Activated CD4-positive, alpha-beta T cell treated with anti-CD3 and anti-CD28 coated beads, Interleukin-2, amount 10 ng/mL, durations not matched to agents 24 days and 14 days (primary cell): ENCODE measurements at places on chromosomes 6 and 20.
A peak's percentile ranks its signal among the peaks of the same experiment; 100 is the strongest.

GRCh38 chr20:53162251-53162835, 190.2 kb downstream of the TSHZ2 start:
- peak overlapping the region; percentile 78 for H3K27ac ChIP-seq
- H3K4me1 ChIP-seq, result peaks cover 25% of the 10 kb centered on the region
- no peaks in the 10 kb centered on the region for H3K27me3 ChIP-seq
- DNase-seq, result no peak
- H3K4me3 ChIP-seq, result peak overlapping the region; percentile 37

DNA sequence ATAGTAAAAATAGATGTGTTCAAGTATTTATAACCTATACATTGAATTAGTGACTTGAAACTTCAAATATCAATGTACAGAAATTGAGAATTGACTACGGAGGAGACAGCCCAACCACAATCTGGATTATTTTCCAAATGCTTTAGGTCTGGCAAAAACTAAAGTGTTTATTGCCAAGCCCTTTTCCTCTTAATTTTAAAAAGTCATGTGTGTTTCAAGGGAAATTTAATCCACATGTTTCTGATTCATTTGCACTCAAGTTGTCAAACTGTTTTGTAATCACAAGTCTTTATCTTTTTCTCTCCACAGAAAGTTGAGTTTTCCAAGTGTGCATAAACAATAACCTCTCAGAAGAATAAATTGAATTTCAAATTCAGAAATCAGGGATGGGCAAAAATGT, 350.8 kb upstream of the RSPO3 start:
- H3K27me3 ChIP-seq, result no peaks in the 10 kb centered on the region
- no peaks in the 10 kb centered on the region for H3K4me1 ChIP-seq
- no peaks in the 10 kb centered on the region for H3K36me3 ChIP-seq
- DNase-seq, result no peak
- H3K27ac ChIP-seq, result no peak overlapping the region

DNA sequence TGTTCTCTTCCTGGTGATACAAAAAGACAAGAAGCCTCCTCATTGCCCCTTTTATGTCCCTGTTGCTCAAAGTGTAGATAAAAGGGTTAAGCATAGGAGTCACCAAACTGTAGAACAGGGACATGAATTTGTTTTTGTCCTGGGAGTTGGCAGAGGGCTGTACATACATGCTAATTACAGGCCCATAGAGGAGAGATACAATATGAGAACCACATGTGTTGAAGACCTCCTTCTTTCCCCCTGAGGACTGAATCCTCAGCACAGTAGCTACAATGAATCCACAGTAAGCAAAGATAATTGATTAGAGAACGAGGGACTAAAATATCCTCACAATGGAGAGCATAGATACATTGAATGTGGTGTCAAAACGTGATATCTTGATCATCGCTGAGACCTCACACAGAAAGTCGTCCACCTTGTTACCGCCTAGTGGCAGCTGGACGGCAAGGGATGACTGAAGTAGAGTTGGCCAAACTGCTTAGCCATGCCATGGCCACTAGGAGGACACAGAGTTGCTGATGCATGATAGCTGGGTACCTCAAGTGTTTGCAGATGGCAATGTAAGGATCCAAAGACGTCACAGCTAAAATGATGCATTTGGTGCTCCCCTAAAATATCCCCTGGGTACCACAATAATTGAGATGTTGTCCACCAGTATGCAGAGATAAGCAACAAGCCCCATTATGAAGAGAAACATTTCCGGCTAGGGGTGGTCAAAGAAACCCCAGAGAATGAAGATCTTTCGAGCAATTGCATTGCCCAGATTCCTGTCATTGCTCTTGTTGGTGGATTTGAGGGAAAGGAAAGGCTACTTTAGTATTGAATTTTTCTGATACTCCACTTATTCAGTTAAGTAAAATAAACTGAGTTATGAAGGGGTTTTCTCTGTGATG, 15.0 kb downstream of the OR2B3 start:
- no peaks in the 10 kb centered on the region for H3K36me3 ChIP-seq
- no peak for DNase-seq
- no peak overlapping the region for H3K4me3 ChIP-seq

DNA sequence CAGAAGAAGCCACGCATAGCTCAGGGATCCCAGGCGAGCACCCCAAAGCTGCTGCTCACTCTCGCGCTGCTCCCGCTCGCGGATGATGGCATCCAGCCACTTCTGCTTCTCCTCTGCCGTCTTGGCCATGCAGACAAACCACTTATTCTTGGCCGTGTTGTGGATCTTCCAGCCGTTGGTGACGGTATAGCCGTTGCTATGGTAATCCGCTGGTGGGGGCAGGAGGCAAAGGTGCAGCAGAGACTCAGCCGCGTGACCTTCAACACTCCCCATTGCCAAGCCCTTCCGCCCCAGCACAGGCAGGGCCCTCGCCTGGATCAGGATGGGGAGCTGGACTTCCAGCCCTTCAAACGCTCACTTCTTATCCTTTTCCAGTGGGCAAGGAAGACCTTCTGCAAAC, 136.9 kb downstream of the PREX1 start:
- H3K27ac ChIP-seq, result peak overlapping the region; percentile 26
- H3K4me1 ChIP-seq, result peaks cover 4% of the 10 kb centered on the region
- H3K36me3 ChIP-seq, result peaks cover 49% of the 10 kb centered on the region
- H3K27me3 ChIP-seq, result no peaks in the 10 kb centered on the region
- no peak for DNase-seq

DNA sequence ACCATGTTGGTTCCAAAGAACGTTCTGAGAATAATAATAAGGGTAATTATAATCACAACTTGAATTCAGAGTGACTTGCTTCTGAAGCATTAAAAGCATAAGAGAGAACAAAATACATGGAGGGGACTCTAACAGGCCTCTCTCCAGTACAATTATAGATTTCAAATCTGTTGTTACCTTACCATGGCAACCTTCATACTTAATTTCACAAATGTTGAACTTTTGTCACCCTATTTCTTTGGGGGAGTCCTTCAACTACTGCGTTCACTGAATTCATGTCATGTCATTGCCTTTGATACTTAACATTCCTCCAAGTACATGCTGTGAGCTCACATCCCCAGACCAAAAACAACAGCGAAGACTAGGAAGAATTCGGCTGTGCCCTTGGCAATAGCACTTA, 104.0 kb downstream of the MKKS start:
- H3K27me3 ChIP-seq, result peaks cover 7% of the 10 kb centered on the region
- no peak overlapping the region for H3K4me3 ChIP-seq
- no peaks in the 10 kb centered on the region for H3K4me1 ChIP-seq
- DNase-seq, result no peak
- H3K27ac ChIP-seq, result no peak overlapping the region

DNA sequence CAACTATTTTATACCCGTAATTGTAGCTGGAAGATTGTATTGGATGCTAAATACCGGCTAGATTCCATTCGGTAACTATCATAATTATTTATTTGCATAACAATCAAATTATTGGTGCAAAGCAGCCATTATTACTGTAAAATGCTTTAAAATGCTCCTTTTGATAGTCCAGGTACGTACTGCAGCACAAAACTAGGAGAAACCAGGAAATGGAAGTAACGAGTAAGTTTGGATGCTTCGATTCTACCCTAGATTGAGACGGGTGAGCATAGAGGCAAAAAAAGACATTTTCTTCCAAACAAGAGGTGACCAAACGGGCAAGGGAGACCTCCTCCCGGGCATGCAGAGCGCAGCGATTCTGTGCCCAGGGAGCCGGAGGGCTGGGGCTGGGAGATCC, 469 bp upstream of the XRN2 start:
- peak overlapping the region; percentile 97 for H3K4me3 ChIP-seq
- peaks cover 27% of the 10 kb centered on the region for H3K4me1 ChIP-seq
- H3K27me3 ChIP-seq, result no peaks in the 10 kb centered on the region
- DNase-seq, result no peak

DNA sequence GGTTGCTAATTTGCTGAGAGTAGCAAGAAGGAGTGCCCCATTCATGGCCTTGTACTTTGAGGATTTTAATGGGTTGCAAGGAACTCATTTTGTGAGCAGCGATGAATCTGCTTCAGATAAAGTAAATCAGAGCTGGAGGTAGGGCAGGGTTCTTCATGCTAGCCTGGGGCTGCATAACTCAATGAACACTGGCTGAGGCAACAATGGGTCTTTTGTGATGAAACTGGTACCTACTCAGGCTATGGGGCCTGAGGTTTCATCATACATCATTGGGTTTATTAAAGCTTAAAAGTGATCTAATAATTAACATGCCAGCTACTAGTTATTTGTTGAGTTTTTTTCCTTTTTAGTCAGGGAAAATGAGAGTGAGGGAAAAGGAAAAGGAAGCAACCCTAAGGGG, 106.9 kb downstream of the FAM50B start:
- peaks cover 21% of the 10 kb centered on the region for H3K27me3 ChIP-seq
- no peak overlapping the region for H3K27ac ChIP-seq
- no peak for DNase-seq
- no peaks in the 10 kb centered on the region for H3K4me1 ChIP-seq
- no peaks in the 10 kb centered on the region for H3K36me3 ChIP-seq

GRCh38 chr6:45006893-45007292, 321.2 kb upstream of the RUNX2 start:
- no peak overlapping the region for H3K4me3 ChIP-seq
- H3K4me1 ChIP-seq, result peaks cover 29% of the 10 kb centered on the region
- peaks cover 24% of the 10 kb centered on the region for H3K36me3 ChIP-seq

DNA sequence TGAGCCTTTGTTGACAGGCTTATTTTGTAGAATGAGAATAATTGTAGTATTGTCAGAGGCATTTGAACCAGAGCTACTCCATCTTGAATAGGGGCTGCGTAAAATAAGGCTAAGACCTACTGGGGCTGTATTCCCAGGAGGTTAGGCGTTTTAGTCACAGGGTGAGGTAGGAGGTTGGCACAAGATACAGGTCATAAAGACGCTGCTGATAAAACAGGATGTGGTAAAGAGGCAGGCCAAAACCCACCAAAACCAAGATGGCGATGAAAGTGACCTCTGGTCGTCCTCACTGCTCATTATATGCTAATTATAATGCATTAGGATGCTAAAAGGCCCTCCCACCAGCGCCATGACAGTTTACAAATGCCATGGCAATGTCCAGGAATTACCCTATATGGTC, 82.7 kb downstream of the PFDN4 start:
- H3K27me3 ChIP-seq, result peaks cover 1% of the 10 kb centered on the region
- DNase-seq, result peak; percentile 43
- H3K4me1 ChIP-seq, result peaks cover 31% of the 10 kb centered on the region
- no peak overlapping the region for H3K4me3 ChIP-seq
- H3K36me3 ChIP-seq, result peaks cover 10% of the 10 kb centered on the region

DNA sequence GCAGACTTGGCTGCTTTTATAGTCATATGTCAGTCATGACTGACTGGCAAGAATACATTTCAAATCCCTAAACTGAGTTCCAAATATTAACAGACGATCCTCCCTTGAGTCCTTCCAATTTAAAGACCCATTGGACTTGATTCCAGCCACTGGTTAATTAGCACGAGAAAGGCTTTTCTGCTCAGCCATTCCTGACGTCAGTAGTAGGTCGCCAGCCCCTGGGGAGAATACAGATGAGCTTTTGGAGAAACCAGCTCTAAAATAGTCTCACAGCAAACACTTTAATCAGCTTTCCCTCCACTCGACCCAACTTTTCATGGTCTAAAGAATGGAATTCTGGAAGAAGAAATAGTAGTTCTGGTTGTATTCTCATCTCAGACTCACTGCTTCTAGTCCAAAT, 91.6 kb downstream of the SLC22A3 start:
- H3K27ac ChIP-seq, result no peak overlapping the region
- no peak overlapping the region for H3K4me3 ChIP-seq
- peaks cover 48% of the 10 kb centered on the region for H3K27me3 ChIP-seq
- no peak for DNase-seq

- H3K27me3 ChIP-seq, result no peaks in the 10 kb centered on the region
- no peaks in the 10 kb centered on the region for H3K36me3 ChIP-seq
- H3K4me1 ChIP-seq, result no peaks in the 10 kb centered on the region
Measured at GRCh38 chr20:6395695-6396094, 272.9 kb upstream of the FERMT1 start.

GRCh38 chr6:15751721-15752350, 89.0 kb upstream of the DTNBP1 start:
- H3K4me1 ChIP-seq, result peaks cover 2% of the 10 kb centered on the region
- H3K4me3 ChIP-seq, result no peak overlapping the region

GRCh38 chr6:10465629-10466499, 51.0 kb upstream of the TFAP2A start:
- no peaks in the 10 kb centered on the region for H3K4me1 ChIP-seq
- peaks cover 7% of the 10 kb centered on the region for H3K27me3 ChIP-seq
- no peak overlapping the region for H3K4me3 ChIP-seq
- no peak overlapping the region for H3K27ac ChIP-seq
- no peaks in the 10 kb centered on the region for H3K36me3 ChIP-seq

DNA sequence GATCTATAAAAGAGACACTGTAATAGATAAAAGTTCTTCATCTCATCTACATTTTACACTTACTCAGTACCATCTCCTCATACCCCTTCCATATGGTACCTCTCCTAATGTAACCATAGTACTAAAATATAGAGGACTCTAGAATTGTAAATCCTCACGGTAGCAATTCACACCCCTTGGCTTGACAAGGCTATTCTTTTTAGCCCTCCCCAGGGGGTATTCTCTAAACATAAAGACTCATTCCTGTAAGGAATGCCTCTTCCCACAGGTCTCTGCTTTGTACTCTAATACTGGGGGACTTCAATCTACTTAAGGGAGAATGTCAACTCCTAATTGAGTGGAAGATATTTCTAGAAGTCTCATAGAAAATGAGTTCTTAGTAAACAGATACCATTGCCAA, 85.9 kb downstream of the VIP start:
- no peaks in the 10 kb centered on the region for H3K4me1 ChIP-seq
- no peak overlapping the region for H3K4me3 ChIP-seq
- H3K36me3 ChIP-seq, result no peaks in the 10 kb centered on the region
- H3K27me3 ChIP-seq, result no peaks in the 10 kb centered on the region
- H3K27ac ChIP-seq, result no peak overlapping the region
- DNase-seq, result no peak
